EH (cell line): ENCODE measurements at places on chromosomes 7 and 10.

- no peak for DNase-seq
Measured at GRCh38 chr7:86199881-86200614, 443.7 kb upstream of the GRM3 start.

DNA sequence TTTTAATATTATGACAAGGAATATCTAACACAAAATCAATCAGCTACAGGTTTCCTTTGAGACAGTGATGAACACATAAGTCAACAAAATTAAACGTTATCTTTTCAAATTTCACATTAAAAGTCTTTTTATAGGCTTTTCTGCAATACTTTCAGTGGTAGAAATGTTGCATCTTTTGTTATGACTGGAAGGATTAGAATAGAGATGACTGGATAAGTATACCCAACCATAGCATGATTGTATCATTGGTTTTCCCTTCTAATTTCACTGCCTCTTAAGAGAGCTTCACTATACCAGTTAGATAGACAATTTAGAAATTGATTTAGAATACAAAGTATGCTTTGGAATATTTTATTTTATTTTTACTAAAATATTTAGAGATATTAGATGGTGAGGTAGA lies 273.9 kb downstream of the PHF14 start:
- DNase-seq, result no peak

- no peak for DNase-seq
Measured at GRCh38 chr7:34751725-34752643, 94.0 kb downstream of the NPSR1 start.

DNA sequence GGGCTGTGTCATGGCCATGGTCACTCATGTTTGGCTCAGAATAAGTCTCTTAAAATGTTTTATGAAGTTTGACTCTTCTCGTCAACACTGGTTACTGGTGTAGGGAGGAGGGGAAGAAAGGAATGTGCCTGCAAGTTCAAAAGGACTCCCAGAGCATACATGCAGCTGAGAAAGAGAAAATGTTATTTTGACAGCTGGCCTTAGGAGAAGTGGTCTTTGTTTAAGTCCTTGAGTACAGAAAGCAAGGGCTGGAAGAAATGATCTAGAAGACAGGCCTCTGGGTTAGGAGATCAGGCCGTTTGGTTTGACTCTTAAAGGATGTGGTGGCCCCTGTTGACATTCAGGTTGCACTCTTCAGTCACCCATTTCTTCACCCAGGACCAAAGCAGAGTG lies 245.5 kb downstream of the REEP3 start:
- peak; percentile 69 for DNase-seq

GRCh38 chr10:124325998-124326636 lies 92.6 kb downstream of the OAT start:
- DNase-seq, result no peak

DNA sequence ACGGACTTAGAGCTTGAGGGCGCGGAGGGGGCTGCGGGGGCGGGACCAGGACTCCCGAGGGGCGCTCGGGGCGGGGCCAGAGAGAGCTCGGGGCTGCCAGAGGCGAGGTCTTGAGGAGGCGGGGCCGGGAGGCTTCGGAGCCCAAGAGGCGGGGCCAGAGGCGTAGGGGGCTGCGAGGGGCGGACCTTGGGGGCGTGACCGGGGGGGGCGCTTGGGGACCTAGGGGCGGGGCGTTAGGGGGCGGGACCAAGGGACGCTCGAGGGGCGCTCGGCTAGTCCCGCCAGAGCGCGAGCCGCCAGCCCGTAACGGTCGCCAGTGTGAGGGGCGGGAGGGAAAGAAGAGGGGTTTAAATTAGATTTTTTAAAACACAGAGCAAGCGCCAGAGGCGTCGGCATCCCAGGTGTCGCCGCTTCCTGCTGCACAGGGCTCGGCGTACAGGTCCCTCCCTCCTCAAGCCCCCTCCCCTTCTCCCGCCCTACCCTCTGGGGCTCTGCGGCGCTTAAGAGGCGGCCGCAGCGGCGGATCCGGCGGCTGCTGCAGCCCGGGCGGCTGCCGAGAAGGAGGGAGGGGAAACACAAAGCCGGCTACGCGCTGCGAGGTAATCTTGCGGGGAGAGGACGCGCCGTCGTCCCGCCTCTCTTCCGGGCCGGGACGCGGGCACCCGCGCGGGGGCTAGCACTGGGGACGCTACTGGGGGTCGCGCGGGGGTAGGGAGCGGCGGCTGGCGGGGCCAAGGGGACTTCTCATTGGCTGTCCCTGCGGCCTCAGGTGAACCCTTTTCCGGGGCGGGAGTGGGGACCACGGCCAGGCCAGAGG lies at the start of gene ADD3:
Gene ADD3, plus strand, starts transcription at position 284 of the 817 bp plus-strand sequence. CDS start 92,670 bp downstream, outside the sequence.
- peak; percentile 90 for DNase-seq
